PC-9 (cell line): ENCODE measurements at places on chromosomes 16 and 17. TPM values are rescaled to one million over a fixed set of nuclear protein-coding genes. Genes with fewer than 3 reads are reported as not detected.

Gene CD300LG
- not detected in 2 replicates for total RNA-seq

Gene CCDC144A
- total RNA-seq = 3.6 and 5.5 TPM in 2 replicates

Gene TP53TG3B
- not detected in 2 replicates for total RNA-seq

Gene TBX21
- not detected in 2 replicates for total RNA-seq

Gene GDPD1
- total RNA-seq = 3.1 and 3.4 TPM in 2 replicates

Gene ATP2C2
- total RNA-seq = 11.9 and 17.2 TPM in 2 replicates

Gene AARS1
- 142 and 180 TPM in 2 replicates for total RNA-seq

Gene MLX
- 20.0 and 26.0 TPM in 2 replicates for total RNA-seq

Gene MFAP4
- total RNA-seq = not detected in 2 replicates

Gene CRYBA1
- total RNA-seq = not detected in 2 replicates

Gene COX6A2
- total RNA-seq = not detected in 2 replicates

Gene SLC13A2
- not detected in 2 replicates for total RNA-seq

Gene EVPL
- 60.8 and 77.8 TPM in 2 replicates for total RNA-seq

Gene RAB37
- not detected in 2 replicates for total RNA-seq

Gene NAGPA
- total RNA-seq = 20.6 and 31.2 TPM in 2 replicates

Gene FBXO39
- total RNA-seq = not detected in 2 replicates
